AG09309 (cell line): ENCODE measurements at places on chromosomes 11 and 22.

GRCh38 chr11:99822846-99823565, 802.3 kb downstream of the CNTN5 start:
- DNase-seq: no peak

- DNase-seq: no peak
These were observed 10.4 kb downstream of the P2RY2 start for GRCh38 chr11:73228268-73229134.

GRCh38 chr22:22683668-22684361, 39.4 kb downstream of the GGTLC2 start:
- DNase-seq: no peak

- no peak for DNase-seq
These were observed 29.2 kb downstream of the CDPF1 start for GRCh38 chr22:46220921-46221320.

- DNase-seq: no peak
These were observed 24.2 kb upstream of the HORMAD2 start for GRCh38 chr22:30056015-30056414.

- DNase-seq: no peak
These were observed 17.5 kb downstream of the IL17RA start for GRCh38 chr22:17102297-17102667.

DNA sequence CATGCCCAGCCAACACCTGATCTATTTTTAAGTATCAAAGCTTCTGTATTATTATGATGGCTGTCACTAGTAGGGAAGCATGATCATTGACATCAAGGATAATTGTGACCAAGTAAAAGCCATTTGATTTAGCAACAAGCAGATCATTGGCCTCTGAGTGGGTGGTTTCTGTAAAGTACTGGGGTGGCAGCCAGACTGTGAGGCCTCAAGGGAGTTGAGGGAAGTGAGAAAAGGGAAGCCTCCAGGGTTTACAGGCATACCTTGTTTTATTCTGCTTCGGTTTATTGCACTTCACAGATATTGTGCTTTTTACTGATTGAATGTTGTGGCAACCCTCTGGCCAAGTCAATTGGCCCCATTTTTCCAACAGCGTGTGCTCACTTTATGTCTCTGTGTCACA, 60.1 kb downstream of the PRR5L start:
- no peak for DNase-seq

- no peak for DNase-seq
These were observed 8.5 kb downstream of the PRODH start for GRCh38 chr22:18927573-18927972.

- no peak for DNase-seq
These were observed 128.0 kb downstream of the DSCAML1 start for GRCh38 chr11:117669062-117669461.

DNA sequence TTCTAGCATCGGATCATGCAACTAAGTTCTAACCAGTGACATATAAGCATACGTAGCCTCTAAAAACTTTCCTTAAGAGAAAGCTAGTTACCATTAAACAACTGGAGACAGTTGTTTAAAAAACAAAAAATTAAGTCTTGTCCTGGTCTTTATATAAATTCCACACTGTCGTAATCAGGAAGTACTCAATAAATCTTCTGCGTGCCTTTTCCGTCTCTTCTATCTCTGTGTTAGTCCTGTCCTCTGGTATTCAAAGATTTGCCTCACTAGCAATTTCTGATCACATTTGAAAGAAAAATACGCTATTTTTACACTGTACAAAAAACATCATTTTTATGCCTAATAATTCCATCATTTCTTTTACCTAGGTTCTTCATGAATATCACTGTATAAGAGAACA, 10.0 kb upstream of the SLC25A17 start:
- DNase-seq: no peak

DNA sequence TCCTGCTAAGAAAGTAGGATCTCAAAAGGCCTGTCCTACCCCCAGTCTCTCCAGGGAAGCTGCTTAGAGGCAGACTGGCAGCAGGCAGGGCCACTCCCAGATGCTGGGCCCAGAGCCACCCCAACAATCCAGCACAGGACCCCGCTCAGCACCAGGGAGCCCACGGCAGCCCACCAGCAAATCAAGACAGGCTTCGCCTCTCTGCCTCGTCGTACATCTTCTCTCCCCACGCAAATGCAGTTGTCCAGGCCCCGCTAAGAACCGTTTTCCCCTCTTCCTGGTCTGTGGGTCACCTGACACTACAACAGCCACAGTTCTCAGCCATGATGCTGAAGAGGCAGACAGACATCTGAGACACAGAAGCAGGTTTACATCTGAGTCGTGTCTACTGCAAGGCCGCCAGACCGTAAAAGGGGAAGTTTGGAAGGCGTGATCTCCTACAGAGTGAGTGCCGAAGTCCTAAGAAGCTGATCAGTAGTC, 51.1 kb downstream of the IGSF9B start:
- no peak for DNase-seq

- no peak for DNase-seq
These were observed 810.0 kb downstream of the TBC1D22A start for GRCh38 chr22:47572443-47572842.

- no peak for DNase-seq
These were observed 41.0 kb downstream of the C11orf71 start for GRCh38 chr11:114359342-114359741.

DNA sequence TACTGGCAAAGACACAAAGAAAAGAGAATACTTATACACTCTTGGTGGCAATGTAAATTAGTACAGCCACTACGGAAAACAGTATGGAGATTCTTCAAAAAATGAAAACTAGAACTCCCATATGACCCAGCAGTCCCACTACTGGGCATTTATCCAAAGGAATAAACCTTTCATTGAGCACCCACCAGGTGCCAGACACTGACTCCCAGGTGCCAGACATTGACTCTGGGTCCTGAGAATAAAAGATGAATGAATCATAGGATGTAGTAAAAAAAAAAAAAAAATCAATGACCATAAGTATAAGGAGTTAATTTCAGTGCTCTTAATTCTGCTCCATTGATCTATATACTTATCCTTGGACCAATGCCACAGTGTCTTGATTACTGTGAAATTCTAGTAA, 28.2 kb downstream of the HEPHL1 start:
- DNase-seq: no peak

- DNase-seq: no peak
These were observed 239.9 kb downstream of the CNTN5 start for GRCh38 chr11:99260696-99261095.

- DNase-seq: no peak
These were observed 14.6 kb upstream of the ADSL start for GRCh38 chr22:40331706-40332105.

DNA sequence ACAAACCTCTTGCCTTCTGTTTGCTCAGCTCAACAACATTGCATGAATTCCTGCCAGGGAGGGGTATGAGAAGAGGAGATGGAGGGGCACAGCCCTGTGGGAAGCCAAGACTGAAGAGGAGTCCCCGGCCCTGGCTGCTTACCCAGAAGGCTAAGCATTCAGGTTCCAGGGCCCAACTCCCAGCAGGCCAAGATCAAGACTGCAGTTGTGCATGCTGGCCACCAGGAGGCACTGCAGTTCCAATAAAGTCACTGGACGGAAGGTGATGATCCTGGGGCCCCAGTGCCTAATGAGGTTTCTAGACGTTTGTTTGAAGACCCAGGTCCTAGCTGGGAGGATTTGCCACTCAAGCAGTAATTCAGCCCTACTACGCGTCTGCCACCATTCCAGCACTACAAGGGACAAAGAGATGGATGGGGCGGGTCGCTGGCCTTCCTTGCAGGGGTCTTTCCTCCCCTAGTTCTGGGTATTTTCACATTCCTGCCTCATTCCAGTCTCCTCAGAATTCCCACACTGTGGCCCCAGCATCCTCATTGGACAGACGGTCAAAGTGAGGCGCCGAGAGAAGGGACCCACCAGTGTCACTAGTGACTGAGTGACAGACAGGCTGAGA, 23.6 kb downstream of the ALX4 start:
- DNase-seq: no peak

- DNase-seq: no peak
These were observed 33.0 kb upstream of the PLET1 start for GRCh38 chr11:112293614-112294013.

- DNase-seq: no peak
These were observed 8.4 kb downstream of the MIAT start for GRCh38 chr22:26665813-26666231.

- no peak for DNase-seq
These were observed 122.9 kb upstream of the ARHGAP20 start for GRCh38 chr11:110835106-110835505.

- DNase-seq: no peak
These were observed 12.4 kb upstream of the HPX start for GRCh38 chr11:6453152-6453551.

- no peak for DNase-seq
These were observed 17.9 kb upstream of the PDE3B start for GRCh38 chr11:14625586-14626205.

DNA sequence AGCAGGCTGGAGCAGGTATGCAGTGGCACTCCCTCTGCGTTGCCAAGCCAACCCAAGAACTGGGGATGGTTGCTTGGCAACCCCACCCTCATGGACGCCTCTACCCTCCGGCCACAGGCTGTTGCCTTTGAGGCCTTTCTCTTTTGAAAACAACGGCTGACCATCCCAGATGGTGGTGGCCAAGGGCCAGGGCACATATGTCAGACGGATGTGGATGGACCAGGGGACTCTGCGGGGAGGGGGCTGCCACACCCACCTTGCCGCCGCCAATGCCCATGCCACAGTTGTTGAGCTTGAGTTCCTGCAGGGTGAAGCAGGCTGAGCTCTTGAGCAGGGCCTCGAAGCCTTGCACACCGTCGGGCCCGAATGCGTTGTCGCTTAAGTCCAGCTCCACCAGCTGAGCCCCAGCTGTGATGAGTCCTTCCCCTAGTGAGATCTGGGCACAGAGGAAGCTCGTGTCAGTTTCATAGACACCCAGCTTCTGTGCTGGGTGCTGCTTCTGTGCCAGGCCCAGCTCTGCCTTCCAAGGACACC, 21.5 kb downstream of the RANGAP1 start:
- no peak for DNase-seq

DNA sequence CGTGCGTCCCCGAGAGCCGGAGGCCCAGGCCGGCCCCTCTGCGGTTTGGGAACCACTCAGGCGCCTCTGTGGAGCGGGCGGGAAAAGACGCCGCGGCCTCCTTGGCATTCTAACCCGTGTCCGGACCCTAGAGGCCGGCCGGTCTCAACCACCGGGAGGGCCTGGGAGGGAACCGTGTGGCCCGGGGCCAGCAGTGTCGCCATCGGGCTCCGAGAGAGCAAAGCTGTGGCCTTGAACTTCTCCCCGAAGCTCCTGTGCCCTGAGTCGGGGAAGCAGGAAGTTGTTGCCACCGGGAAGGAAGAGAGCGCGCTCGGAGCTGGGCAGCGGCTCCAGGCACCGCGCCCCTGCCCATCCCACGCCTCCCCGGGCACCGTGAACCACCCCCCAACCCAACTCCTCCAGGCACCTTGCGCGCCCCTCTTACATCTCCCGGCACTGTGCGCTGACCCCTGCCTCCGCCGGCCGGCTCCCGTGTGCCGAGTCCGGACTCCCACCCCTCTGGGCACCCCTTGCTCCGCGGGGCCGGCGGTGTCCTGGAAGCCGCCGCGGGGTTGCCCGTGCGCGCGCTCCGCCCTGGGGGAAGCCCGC, 80.0 kb upstream of the PPARA start:
- no peak for DNase-seq

GRCh38 chr11:13784855-13785254, 116.4 kb downstream of the FAR1 start:
- no peak for DNase-seq

- DNase-seq: no peak
These were observed 486 bp downstream of the STIM1 start for GRCh38 chr11:3855808-3856491.

- DNase-seq: no peak
These were observed 5.0 kb upstream of the SH3BP1 start for GRCh38 chr22:37634417-37634924.

DNA sequence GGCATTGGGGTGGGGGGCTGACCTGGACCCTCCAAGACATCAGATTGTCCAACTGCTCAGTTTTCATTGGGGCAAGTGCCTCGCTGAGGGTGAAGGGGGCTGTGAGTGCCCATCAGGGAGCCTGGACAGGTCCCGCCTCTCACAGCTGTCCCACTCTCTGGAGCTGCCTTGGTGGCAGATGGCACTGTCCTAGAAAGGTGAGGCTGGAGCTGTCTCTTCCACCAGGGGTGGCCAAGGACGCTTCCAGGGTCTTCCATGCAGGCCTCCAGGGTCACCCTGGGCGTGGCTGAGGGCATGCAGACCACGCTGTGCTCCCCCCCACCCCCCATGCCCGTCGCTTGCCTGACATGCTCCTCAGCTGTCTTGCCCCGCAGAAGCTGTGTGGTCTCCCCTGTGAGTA, 53.5 kb upstream of the CCDC188 start:
- no peak for DNase-seq

GRCh38 chr11:130159657-130160497, at the start of gene ST14:
TSS of gene ST14 (plus strand) at chr11:130159782. CDS start at chr11:130159980, 198 bp downstream.
- no peak for DNase-seq

GRCh38 chr11:61539006-61539405, 30.5 kb downstream of the LRRC10B start:
- no peak for DNase-seq

DNA sequence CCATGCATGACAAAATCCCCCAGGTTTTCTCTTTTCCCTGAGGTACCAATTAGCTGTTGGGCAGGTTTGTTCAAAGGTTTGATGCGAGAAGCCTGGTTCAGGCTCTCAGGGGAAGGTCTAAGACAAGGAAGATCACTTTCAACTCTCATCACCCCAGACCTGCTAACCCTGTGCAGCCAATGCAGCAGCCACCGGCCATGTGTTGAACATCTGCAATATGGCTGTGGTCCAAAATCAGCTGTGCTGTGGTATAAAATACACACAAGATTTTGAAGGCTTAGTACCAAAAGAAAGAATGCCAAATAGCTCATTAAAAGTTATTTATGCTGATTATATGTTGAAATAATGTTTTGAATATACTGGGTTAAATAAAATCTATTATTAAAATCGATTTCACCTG, 58.5 kb downstream of the SMCO4 start:
- DNase-seq: peak; percentile 35

DNA sequence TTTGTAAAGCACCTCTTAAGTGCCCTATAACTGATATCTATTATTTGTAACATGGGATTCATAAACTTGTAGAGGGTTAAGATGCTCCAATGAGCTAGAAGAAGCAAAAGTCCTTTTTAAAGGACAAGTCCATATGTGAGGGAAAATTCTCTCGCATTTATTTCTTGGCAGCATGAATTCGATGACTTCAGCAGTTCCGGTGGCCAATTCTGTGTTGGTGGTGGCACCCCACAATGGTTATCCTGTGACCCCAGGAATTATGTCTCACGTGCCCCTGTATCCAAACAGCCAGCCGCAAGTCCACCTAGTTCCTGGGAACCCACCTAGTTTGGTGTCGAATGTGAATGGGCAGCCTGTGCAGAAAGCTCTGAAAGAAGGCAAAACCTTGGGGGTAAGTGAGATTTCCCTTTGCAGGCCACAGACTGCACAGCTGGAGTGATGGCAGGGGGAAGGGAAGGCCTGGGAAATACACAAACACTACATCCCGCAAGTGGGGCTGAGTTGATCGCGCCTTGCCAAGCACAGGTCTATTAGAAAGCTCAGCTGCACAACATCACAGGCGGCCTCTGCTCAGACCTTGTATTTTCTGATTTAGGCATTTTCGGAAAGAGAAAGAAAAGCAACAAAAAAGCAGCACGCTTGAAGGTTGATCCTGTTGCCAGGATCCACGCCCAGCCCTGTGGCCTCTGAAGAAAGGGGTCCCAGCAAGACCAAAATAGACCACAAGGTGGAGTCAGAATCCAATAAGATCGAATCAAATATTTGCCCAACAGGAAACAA, 1.5 kb downstream of the MS4A8 start:
- DNase-seq: no peak
